Activated CD4-positive, CD25-positive, alpha-beta regulatory T cell (primary cell): ENCODE measurements at places on chromosomes 4 and X.

GRCh38 chrX:40144576-40144975 lies 46.8 kb upstream of the BCOR start:
- no peak for DNase-seq

- no peak for DNase-seq
Measured at GRCh38 chrX:16992445-16992844, 46.0 kb downstream of the REPS2 start.

DNA sequence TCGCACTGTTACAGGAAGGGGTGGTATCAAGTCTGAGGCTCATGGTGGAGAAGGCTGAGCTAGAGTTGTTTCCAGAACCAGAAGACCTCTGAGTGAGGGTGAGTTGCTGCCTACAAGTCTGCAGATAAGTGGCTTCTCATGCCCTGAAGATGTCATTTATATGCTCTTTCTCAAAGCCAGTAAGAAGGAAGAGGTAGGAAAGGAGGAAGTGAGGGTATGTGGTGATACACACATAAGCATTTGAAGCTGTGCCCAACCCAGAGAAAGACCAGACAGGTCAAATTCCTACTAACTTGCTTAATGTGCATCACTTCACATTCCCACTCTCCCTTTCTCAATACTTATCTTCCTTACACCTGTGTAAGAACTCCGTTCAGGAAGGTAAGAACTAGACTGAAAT lies at the start of gene PPBP:
TSS of gene PPBP (minus strand) at position 130 of the 400 bp plus-strand sequence. CDS start at position 43, 87 bp downstream.
- DNase-seq: no peak

- no peak for DNase-seq
Measured at GRCh38 chrX:88244066-88244465, 503.0 kb upstream of the CPXCR1 start.

DNA sequence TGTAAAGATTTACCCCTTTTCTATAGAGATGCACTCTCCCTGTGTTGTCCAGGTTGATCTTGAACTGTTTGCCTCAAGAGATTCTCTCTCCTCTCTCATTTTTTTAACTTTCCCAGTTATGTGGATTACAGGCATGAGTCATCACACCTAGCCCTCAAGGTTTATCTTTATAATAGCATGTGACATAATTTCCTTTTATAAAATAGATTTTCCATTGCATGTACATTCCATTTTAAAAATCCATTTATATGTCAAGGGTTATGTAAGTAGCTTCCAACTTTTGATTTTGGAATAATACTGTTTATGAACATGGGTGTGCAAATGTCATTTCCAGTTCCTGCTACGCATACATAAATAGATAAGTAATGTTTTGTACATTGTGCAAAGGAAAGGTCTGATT lies 20.6 kb downstream of the ZNF721 start:
- no peak for DNase-seq

GRCh38 chr4:184969610-184970009 lies 48.7 kb upstream of the HELT start:
- no peak for DNase-seq

DNA sequence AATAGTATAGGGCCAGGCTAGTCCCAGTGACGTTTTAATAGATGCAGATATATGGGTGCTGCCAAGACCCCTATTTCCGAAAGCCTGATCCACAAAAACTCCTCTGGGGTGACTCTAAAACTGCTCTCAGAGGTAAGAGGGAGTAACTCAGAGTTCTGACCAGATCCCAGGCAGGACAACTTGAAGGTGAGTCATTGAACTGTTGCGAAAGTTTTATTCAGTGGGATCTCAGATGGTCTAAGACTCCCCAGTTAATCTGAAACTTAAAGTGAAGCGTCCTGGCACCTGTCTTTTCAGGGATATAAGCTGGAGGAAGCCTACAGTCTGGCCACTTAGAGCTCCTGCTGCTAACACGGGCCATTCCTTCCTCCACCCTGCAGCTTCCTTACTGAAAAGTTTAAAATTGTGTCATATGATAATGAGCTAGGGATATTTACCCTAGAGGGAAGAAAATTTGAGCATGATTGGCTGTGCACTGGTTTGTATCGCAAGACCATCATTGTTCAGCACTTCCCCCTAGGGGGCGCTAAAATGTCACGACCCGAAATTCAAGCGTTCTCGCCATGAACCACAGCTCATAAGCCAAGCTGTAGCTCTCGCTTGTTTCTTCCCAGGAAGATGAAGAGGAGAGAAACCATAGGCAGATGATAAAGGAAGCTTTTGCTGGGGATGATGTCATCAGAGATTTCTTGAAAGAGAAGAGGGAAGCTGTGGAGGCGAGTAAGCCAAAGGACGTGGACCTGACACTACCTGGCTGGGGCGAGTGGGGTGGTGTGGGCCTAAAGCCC lies 19.5 kb downstream of the UTP14A start:
- DNase-seq: peak; percentile 50

GRCh38 chrX:103586314-103586646 lies 965 bp downstream of the TCEAL4 start:
- no peak for DNase-seq

GRCh38 chr4:148110169-148110568 lies 332.0 kb downstream of the NR3C2 start:
- DNase-seq: no peak

DNA sequence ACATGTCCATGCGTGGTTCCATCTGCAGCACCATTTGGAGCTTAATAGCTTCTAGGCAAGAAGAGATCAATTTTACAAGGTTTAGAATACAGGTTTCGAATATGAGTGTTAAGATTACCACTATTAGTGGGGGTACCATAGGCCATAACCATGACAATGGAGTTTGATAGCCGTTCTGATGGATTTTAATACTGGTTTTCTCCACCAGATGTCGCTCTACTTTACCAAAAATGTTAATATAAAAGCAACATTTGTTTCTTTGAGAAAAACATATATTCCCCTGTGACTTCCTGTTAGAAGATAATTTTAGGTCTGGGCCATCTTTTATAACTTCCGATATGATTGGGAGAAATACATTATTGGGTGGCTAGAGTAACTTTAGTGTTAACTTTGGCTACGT lies 499.7 kb upstream of the POU3F4 start:
- DNase-seq: no peak

DNA sequence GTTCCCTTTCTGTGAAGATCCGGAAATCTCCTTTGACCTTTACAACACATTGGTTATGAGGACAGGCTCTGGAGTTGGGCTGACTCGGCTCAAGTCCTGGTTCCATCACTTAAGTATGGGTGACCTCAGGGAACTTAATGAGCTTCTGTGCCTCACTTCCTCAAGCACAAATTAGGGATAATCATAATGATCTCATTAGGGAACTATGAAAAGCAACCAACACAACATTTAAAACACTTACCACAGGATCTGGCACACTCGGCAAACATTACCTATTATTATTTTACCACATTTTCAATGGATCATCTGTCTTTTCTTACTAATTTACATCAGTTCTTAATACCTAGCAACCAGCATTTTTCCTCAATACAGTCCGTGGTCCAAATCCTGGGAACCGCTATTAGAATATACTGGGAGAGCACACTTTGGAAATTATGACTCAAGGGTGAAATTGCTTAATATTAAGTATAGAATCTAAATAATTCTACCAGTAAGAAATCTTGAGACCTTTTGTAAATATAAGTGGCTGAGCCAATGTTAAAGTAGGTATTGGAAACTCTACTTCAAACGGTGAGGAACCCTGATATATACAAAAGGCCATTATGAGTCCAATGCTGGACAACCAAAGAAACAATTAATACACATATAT lies 19.6 kb downstream of the ADGRA3 start:
- no peak for DNase-seq

- no peak for DNase-seq
Measured at GRCh38 chr4:40401631-40402030, 66.5 kb downstream of the CHRNA9 start.

DNA sequence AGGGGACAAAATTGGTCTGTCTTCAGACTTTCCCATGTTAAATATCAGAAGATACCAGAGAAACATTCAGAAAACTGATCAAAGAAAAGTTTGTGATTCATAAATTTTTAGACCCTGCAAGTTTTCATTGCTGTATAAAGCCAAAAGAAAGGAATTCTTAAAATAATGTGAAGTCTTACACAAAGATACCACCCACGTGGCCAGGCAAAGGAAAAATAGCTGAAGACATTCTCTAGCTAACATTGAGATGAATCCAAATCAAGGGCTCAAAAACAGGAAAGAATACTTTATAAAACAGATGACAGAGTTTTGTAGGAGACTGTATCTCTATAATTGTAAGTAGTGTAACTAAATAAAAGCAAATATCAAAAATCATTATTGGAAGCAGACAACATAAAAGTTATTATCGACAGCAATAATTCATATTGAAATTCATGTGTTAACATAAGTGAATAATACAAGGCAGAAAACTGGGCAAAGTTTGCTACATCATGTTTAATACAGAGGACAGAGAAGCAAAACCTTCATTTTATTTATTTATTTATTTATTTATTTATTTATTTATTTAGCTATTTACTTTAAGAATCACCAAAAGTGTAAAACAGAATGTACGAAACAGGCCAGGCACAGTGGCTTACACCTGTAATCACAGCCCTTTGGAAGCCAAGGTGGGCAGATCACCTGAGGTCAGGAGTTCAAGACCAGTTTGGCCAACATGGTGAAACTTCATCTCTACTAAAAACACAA lies 204.6 kb upstream of the SLIT2 start:
- no peak for DNase-seq

DNA sequence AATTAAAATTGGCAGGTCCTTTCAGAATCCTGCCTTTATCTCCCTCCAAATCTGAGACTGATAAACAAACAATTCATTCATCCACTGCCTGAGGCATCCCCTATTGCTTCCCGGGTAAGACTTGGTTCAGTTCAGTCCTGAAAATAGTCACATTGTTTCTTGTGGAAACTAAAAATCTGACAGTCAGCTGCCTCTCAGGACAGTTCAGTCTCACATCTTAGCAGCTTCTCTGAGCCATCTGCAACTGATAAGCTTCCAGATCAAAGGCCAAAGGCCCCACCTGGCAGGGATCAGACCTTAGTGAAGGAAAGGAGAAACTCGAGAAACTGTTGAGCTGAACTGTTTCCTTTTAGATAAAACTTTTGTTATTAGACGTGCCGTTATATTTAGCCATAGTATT lies 264.5 kb downstream of the IL15 start:
- no peak for DNase-seq

DNA sequence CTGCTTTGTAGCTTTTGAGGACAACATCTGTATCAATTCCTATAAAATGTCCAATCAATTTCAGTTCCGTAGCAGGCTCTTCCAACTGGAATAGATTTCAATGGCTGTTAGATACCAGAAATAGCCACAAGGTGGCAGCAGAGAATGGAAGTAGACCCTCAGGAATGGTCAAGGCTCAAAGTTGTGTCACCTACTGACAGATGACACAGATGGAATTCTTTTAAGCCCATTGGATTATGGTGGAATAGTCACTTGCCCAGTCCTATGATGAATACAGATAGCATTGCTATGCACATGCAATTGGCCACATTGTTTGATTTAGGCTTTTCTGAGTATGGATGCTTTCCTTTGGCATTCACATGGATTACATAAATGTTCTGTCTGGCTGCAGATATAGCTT lies 130.4 kb upstream of the RADX start:
- DNase-seq: peak; percentile 0

GRCh38 chr4:128635141-128635954 lies 174.2 kb upstream of the JADE1 start:
- DNase-seq: no peak

- DNase-seq: no peak
Measured at GRCh38 chr4:3122081-3122563, 47.6 kb downstream of the HTT start.

DNA sequence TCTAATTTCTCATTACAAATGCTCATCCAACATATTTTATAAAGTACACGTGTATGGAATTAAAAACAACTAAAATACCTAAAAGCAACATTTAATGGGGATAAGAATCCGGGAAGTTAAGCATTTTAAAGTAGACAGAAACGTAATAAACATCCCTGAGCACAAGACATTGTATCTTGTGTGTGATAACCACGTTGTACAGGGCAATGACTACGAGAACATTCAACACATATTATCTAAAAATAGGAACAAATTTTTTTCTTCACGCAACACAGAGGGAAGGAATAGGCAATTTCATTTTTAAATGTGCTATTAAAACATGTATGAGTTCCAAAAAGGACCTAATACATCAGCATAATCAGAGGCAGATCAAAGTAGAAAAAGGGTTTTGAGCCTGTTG lies 49.5 kb downstream of the AMMECR1 start:
- no peak for DNase-seq

DNA sequence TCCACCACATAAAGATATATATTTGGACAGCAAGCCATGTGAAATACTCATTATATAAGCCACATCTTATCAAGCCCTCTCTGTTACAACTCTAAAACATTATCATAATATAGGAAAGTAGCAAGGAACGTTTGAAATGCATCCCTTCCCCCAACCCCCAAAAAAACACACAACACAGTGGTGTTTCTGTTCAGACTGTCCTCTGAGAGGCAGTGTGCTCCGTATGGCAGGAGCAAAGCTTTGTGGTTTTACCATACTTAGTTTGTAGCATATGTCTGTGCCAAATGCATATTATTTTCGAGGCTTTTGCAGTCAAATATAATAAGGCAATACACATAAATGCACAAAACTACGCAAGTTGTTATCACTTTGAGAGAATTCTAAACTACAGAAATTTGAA lies 194.2 kb downstream of the RAPGEF2 start:
- DNase-seq: no peak

- no peak for DNase-seq
Measured at GRCh38 chr4:149965206-149965605, 113.0 kb upstream of the DCLK2 start.

DNA sequence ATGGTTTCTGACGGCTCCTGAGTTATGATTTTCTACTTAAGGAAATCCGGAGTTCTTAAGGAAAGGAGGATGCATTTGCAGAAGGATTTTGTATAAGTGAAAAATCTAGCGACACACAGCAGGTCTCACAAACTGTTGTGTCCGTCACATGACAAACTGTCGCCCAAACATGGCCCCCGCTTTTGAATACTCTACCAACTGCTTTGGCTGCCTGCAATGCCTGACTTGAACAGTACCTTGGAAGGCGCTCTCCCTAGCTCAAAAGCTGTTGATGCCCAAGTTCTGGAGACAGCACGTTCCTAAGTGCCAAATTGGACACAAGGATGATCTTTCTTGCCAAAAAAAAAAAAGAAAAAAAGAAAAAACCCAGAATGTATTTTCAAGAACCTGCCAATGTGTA lies 103.2 kb downstream of the ENPP6 start:
- DNase-seq: no peak

GRCh38 chr4:955161-955921 lies 18.0 kb downstream of the DGKQ start:
- DNase-seq: no peak

GRCh38 chrX:47191331-47191730 lies 2.3 kb upstream of the UBA1 start:
- peak; percentile 9 for DNase-seq

DNA sequence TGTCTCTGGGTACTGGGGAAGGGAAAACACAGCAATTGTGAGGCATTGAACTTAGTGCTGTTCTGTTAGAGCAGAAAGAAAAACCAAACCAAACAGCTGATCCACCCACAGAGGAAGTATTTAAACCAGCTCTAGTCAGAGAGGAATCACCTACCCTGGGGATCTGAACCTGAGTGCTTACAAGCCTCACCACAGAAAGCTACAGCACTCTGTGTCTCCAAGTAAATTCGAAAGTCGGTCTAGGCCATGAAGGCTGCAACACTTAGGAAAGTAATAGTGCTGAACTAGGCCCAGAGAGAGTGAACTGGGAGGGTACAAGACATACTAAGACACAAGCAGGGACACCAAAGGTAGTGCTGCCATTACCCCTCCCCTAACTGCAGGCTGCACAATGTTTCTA lies 142.2 kb upstream of the CXorf51A start:
- no peak for DNase-seq

GRCh38 chr4:5996641-5997040 lies 21.6 kb downstream of the C4orf50 start:
- DNase-seq: no peak

GRCh38 chr4:148089624-148090023 lies 352.6 kb downstream of the NR3C2 start:
- DNase-seq: no peak
